ENCODE measurements at places on chromosomes 7 and 10. TPM values are rescaled to one million over a fixed set of nuclear protein-coding genes. Genes with fewer than 3 reads are reported as not detected.

DNA sequence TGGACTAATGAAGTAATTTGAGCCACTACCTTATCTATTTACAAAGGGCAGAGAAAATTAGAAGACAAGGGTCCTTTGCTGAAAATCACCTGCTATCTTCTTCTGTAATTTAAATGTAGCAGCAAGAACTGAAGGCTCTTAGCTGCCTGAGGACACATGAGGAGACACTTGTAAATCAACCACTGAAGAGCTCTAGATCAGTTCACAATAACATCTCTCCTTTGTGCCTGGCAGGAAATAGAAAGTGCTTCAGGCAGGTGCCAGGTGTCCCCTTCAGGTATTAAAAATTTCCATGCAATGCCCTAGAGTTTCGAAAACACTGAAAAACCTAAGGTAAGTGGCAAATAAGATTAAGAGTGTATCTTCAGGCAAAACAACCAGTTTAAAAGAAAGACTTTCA is 474.6 kb downstream of the GRM8 start:
- DNase-seq, result no peak

DNA sequence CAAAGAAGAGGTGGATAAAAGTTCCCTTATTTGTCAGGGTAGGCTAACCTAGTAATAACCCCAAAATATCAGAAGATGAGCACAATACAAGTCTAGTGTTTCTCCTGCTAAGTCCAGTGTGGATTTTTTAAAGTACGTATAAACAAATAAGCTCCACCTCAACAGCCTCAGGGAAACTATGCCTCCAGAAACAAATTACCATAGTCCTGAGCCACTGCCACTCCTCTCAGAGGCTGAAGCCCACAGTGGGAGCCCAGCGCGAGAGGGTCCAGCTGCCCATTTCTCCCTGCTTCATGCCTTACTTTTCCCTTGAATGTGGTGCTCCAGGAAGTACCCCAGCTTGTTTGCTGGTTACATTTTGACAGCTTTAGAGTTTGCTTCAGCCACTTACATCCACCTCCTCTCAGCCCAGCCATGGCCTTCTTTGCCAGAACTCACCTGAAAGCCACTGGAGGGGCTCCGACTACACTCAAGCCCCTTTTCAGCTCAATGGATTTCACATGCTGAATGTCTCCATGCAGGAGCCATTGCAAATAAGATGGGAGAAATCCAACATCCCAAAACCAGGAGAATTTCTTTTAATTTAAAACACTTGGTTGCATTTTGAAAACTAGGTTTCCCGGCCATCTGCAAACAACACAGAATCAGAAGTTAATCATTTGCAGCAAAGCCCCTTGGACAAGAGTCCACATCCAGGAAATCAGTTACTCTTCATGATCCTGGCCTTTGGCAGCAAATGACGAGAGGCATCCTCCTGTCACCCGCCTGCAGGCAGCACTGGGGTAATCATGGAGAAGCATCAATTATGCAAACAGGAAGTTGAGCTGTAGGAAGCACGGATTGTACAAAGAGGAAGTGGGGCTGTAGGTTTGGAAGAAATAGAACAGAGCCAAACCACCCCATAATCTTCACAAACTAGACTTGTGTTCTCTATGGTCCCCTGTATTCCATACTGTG is 138.1 kb downstream of the HERPUD2 start:
- DNase-seq, result no peak

- no peak for DNase-seq
Measured at GRCh38 chr10:76997631-76998030, 640.0 kb downstream of the KCNMA1 start.

GRCh38 chr7:114791771-114792170 is 130.1 kb upstream of the MDFIC start:
- no peak for DNase-seq

DNA sequence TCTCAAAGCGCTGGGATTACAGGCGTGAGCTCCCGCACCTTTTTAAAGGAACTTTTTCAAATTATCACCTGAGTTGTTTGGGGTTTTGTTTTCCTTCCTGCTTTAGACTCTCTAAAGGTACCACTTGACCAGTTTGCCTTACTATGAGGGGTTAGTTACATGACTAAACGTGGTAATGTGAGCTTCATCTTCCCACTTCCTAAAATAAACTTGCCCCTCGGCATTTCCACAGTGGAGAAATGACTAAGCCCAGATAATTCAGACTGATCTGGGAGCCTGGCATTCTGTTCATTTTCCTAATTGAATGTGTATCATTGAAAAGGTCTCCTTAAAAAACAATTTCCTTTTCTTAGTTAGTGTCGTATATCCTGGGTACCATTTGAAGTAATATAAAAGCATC is 163.4 kb downstream of the PLXDC2 start:
- no peak for DNase-seq

GRCh38 chr10:89278900-89279392 is 22.9 kb upstream of the IFIT2 start:
- DNase-seq, result no peak

GRCh38 chr10:69757553-69758309 is 44.0 kb upstream of the COL13A1 start:
- no peak for DNase-seq

GRCh38 chr7:93890041-93890463 is 501 bp downstream of the TFPI2 start:
- DNase-seq, result peak; percentile 4

DNA sequence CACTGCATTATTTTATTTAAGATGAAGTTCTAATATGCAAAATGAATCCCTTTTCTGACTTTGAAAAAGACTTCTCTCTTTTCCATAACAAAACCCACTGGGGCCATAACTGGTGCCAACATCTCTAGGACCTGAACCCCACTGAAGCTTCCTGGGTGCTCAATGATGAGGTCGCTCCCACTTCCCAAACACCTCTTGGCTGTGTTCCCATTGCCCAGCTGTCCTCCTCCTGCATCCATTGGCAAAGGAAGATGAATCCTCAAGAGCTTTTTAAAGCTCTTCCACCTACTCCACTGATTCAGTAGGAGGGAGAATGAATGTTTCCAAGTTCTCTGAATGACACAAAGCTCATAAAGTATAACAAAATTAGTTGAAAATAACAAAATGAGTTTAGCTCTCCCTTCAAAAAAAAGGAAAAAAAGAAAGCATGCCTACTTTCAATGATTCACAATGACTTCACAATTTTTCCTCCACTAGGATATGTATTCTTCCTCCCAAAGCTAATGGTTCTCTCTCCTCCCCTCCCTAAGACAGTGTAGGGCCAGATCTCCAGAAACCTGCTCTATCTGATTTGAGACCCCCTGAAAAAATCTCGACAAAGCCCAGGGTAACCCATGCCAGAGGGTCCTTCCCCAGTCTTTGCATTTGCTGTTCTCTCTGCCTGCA is 64.8 kb downstream of the SORBS1 start:
- DNase-seq, result no peak

DNA sequence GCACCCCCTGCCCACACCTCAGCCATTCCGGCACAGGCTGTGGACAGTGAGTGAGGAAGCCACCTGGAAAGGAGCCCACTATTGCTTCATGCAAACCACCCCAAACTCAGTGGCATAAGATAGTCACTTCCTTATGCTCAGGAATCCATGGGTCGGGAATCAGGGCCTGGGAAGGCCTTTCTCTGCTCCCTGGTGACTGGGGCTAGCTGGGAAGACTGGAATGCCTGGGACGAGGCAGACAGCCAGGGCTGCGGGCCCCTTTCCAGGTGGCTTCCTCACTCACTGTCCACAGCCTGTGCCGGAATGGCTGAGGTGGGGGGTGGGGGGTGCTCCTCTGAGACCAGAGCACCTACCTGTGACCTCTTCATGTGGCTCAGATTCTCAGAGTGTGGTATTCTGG is 74.1 kb upstream of the GRB10 start:
- no peak for DNase-seq

GRCh38 chr10:100567249-100567648 is 31.5 kb downstream of the HIF1AN start:
- no peak for DNase-seq

- no peak for DNase-seq
Measured at GRCh38 chr10:571166-571565, 118.3 kb downstream of the DIP2C start.

DNA sequence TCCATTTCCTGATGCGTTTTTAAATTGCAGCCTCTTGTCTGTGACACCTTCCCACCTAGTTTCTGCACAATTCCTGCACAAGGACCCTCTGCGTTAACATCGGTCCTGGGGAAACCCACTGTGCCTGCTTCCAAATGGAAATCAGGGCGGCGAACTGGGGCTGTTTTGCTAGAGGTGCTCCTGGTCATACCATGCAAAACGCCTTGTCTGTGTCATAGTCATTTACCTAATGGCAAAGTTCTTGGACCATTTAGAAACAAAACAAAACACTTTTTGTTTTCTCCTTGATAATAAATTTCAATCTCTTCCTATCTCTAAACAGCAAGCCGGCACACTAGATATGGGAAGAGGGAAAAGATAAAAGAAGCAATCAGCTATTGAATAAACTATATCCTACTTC is 206.9 kb upstream of the KLF14 start:
- DNase-seq, result no peak

DNA sequence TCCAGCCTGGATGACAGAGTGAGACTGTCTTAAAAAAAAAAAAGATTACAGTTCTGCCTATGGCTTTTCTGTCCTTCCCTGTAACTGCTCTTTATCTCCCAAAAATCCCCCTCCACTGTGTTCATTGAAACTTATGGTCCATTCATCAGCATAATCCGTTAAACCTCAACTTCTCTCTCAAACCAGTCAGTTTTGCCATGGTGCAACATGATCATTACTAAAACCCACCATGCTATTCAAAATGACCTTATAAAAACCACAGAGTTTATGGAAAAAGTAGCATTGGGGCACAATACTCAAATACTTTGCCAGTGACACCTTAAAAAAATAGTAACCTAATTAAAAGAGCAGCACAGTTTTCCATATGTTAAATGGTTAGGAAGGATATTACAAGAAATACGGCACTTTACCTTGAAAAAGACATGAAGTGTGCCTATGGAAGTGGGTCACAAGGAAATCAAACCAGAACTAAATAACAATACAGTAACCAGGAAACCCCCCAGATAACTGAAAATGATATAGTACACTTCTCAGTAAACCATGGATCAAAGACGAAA is 74.0 kb upstream of the ST8SIA6 start:
- no peak for DNase-seq

DNA sequence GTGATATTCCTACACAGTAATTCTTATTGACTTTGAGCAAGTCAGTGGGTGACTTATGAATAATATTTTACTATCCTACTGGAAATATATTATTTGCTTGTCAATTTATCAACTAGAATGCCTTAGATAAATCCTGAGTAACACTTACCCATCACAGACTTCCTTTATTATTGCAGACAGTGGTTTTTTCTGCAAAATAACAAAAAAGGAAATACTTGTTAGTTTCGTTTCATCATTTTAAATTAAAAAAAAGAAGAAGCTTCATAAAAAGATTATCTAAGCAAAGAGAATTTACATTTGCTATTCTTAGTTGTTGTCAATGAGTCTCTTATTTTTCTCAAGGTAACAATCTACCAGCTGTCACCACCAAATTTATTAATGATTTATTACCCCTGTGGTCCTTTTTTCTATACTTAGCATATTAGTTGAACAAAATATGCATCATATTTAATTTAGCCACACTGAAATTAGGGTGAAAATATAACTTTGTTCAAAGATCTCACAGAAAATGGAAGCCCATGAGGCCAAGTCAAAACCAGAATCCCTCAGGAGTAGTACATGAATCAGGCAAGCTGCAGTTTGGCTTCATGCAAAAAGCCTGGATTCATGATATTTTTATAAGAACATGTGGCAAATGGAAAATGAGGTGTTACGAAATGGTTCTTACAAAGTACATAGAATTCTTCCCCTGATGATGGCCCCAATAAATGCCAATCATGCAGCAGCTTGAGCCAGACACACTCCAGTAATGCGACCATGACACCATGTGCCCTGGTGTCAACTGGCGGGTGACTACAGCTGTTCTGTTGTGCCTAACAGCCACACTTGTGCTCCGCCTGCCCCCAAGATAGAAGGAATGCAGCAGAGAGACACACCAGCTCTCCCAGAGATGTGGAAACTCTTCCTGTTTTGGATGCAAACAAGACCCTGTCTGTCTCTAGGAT is 132.6 kb downstream of the ELMO1 start:
- no peak for DNase-seq

The GPNMB gene
- 0.88 TPM for total RNA-seq

The LEP gene
- not detected for total RNA-seq

The CCDC136 gene
- total RNA-seq, result 7.4 TPM

The WNT2 gene
- total RNA-seq, result not detected

The ANKRD1 gene
- total RNA-seq, result not detected

The NME8 gene
- not detected for total RNA-seq

The UPK3BL2 gene
- total RNA-seq, result 37.9 TPM

Data from activated T-cell treated with anti-CD3 and anti-CD28 coated beads, Interleukin-2, amount 50 U/mL, for 72 hours (primary cell).